Stimulated activated CD4-positive, alpha-beta T cell treated with anti-CD3 and anti-CD28 coated beads, Interleukin-12 subunit alpha, Interleukin-12 subunit beta, amount 100 ng/mL, for 24 hours (primary cell): ENCODE measurements at places on chromosomes 2 and 18.

DNA sequence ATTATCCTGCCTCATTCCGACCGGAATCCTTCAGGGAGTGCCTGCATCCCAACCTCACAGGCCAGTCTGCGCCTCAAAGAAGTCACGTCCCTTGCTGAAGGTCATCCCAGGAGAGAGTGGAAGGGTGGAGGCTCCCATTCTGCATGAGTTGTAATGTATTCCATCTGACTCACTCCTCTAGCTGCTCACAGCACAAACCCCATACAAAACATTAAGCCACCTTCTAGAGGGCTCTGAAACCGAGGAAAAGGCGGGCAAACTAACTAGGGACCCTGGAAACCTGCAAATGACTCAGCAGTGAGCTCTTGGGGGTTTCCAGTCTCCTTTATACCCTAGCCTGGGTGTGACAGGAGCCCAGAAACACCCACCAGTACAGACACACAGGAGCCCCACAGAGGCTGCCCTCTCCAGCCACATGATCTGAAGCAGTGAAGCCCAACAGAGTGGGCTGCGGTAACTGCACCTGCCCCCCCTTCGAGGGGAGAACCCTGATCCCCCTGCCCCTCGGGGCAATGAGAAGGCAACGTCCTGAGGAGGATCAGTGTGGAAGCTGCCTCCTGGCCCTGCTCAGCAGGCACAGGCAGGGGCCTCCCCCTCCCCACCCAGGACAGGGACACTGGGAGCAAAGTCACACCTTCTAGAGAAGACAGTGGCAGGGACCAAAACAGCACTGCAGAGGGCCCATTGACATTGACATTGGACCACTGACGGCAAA, 69.3 kb upstream of the SNTG2 start:
- no peak for DNase-seq

- DNase-seq, result no peak
Measured at GRCh38 chr2:128492966-128493811, 174.5 kb upstream of the HS6ST1 start.

GRCh38 chr2:142983174-142983573, 105.7 kb downstream of the KYNU start:
- no peak for DNase-seq

- DNase-seq, result no peak
Measured at GRCh38 chr2:71045865-71046548, 22.4 kb upstream of the NAGK start.

DNA sequence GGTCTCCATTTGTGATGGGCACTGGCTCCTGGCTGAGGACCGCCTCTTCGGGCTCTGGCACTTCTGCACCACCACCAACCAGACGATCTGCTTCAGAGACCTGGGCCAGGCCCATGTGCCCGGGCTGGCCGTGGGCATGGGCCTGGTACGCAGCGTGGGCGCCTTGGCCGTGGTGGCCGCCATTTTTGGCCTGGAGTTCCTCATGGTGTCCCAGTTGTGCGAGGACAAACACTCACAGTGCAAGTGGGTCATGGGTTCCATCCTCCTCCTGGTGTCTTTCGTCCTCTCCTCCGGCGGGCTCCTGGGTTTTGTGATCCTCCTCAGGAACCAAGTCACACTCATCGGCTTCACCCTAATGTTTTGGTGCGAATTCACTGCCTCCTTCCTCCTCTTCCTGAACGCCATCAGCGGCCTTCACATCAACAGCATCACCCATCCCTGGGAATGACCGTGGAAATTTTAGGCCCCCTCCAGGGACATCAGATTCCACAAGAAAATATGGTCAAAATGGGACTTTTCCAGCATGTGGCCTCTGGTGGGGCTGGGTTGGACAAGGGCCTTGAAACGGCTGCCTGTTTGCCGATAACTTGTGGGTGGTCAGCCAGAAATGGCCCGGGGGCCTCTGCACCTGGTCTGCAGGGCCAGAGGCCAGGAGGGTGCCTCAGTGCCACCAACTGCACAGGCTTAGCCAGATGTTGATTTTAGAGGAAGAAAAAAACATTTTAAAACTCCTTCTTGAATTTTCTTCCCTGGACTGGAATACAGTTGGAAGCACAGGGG, 5.5 kb downstream of the TMEM37 start:
- no peak for DNase-seq

DNA sequence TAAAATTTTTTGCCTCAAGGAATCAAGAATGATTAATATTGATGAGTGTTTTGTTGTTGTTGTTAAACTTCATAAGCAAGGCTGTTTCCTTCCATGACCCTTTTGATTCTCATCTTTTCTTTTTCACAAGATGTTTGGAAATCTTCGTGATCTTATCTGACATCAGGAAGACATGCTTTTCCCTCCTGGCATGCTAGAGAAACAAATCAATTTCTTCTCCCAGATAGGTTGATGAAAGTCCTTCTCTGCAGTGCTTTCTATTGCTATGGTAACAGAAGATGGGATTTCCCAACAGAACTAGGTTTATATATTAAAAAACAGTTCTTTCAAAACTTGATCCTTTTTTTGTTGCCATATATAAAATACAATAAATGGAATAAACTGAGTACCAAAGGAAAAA, 85.2 kb downstream of the EML6 start:
- no peak for DNase-seq

DNA sequence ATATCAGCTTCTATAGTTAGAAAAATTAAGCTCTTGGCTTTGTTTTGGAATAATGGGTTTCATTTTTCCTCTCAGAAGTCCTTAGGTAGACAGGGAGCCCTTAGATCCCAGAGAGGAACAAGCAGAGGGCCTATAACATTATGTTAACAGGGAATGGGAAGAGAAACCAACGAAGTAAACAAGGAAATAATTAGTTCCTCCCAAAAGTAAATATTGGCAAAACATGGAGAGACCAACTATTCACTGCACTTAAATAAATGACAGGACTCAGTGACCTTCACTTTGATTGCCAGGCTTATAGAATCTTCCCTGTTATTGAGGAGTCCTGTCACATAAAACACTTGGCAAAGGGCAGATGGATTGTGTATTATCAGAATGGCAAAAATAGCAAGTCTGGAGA, 5.3 kb downstream of the CRIM1 start:
- no peak for DNase-seq

- DNase-seq, result no peak
Measured at GRCh38 chr2:133364636-133365035, 203.6 kb downstream of the NCKAP5 start.

GRCh38 chr2:63981702-63982103, 37.5 kb downstream of the VPS54 start:
- no peak for DNase-seq

DNA sequence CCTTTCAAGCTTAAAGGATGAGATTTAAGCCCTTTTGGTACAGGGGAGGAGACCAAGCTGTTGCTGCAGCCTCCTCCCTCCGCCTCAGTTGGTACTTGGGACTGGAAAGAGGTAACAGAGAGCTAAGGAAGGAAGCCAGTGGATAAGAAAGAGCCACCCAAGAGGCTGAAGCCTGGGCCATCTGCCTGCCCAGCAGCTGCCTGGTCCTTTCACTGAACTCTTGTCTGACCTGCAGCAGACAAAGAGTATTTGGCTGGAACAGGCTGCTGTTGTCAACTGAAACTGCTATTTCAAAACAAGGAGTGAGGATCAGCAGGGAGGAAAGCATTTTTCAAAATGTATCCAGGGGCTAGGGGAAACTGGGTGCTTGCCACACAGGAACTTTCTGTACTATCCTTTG, 30.3 kb downstream of the TNS1 start:
- DNase-seq, result no peak

- no peak for DNase-seq
Measured at GRCh38 chr2:177329064-177329463, 63.5 kb upstream of the AGPS start.

DNA sequence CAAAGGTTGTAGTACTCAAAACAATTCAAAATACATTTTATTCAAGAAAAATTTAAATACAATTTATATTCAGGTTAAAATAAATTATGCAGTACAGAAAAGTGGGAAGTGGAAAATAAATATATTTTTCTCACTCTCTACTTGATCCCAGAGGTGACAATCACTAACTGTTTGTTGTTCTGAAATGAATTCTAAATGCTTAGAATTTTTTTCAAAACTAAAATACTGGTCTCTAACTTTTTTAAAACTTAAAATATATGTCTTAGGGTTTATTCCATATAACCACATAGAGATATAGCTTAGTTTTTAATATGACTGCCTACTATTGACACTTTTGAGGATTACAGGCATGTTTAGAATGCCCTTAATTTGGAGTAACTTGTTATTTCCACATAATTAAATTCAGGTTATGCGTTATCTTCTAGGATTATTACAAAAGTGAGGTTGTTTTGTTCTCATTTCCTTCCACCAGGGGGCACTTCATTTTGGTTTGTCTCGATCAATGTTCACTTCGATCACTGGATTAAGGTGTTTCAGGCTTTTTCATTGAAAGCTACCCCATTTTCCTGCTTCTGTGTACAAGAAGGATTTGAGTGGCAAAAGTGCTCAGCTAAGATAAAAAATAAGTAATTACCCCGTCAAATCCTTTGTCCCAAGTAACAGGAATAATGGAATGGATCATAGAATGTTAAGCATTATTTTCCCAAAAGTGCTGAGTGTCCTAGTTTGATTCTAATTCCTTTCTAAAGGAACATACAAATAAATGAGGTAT, 27.1 kb upstream of the TFPI start:
- DNase-seq, result no peak

GRCh38 chr2:72895759-72896281, 8.6 kb downstream of the SPR start:
- DNase-seq, result no peak

DNA sequence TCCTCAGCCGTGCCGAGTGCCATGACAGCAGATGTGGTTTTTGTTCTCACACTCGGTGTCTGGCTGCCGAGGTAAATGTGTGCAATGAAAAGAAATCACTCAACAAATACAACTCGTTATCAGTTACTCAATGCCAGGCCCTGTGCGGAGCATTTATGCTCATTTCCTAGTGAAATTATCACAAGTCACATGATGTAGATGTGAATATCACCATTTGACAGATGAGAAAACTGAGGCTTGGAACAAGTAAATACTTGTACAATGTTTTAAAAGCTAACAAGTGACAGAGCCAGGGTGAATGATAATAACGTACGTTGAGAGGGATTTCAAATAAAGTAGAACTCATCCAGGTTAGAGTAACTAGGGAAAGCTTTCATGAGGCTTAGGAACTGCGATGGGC, 174.7 kb downstream of the EIPR1 start:
- no peak for DNase-seq

GRCh38 chr2:219252084-219252483, 959 bp upstream of the TUBA4B start:
- no peak for DNase-seq

- no peak for DNase-seq
Measured at GRCh38 chr2:173834141-173834540, 131.0 kb downstream of the SP3 start.

DNA sequence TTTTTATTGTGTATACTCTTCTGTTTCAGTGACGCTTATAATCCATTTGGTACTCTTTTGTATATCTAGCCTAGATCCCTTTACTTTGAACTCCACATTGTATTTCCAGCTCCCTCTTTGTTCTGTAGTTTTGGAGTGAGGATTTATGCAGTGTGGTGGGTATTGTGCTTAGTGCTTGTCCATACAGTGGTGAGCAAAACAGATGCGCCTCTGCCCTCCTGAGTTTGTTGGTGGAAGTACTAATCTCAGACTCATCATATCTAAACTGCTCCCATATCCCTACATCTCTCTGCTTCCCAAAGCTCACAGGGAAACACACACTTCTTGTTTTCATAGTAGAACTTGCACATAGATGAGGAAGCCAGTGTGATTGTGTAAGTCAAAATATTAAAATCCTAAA, 12.1 kb downstream of the PTCD3 start:
- DNase-seq, result no peak

- no peak for DNase-seq
Measured at GRCh38 chr18:24177499-24178133, 38.8 kb downstream of the CABYR start.

DNA sequence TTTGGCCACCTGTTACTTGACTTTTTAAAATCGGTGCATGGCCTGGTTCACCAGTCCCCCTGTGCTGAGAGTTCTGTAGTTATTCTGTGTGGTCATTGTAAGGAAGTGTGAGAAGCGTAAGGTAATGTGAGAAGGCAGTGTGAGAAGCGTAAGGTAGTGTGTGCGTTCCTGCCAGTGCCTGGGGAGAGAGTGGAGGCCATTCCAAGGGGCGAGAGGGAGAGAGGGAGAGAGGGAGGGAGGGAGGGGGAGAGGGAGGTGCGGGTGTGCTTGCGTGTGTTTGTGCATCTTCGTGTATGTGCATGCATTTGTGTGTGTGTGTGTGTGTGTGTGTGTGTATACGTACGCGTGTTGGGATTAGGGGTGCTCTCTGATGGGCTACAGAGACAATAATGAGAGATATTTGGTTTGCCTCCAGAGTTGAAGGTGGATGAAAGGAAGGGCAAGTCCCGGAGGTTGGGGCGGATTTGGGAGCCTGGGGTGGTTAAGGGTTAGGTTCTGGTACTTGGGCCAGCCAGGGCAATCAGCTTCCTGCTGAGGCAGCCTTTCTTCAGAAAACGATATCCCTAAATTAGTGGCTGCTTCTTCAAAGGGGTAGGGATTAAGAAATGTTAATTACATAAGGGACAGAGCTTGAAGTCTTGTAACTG, 53.7 kb downstream of the SGPP2 start:
- no peak for DNase-seq

- DNase-seq, result no peak
Measured at GRCh38 chr2:181356526-181357130, 100.6 kb upstream of the ITGA4 start.

GRCh38 chr2:128786316-128786715, 467.6 kb upstream of the HS6ST1 start:
- DNase-seq, result no peak

- no peak for DNase-seq
Measured at GRCh38 chr2:67503066-67503795, 106.1 kb downstream of the ETAA1 start.

DNA sequence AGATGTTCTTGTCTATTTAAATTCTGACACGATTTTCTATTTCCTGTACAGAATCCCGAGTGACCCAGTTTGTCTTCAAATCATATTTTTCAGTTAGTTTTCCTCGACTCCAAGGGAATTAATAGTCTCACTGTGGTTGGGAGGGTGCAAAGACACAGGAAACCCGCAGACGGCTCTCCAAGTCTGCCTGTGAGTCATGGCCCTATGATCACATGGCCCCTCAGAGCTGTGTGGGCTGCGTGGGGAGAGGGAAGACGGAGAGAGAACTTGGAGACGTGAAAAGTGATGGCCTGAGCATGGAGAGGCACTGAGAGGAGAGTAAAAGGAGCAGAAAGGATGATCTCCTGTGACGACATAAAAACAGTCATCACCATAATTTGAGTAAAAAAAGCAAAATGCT, 989.9 kb downstream of the DCDC2C start:
- no peak for DNase-seq
